Natural killer cell (primary cell): ENCODE measurements at places on chromosomes 12 and 14. TPM values are rescaled to one million over a fixed set of nuclear protein-coding genes. Genes with fewer than 3 reads are reported as not detected.

DNA sequence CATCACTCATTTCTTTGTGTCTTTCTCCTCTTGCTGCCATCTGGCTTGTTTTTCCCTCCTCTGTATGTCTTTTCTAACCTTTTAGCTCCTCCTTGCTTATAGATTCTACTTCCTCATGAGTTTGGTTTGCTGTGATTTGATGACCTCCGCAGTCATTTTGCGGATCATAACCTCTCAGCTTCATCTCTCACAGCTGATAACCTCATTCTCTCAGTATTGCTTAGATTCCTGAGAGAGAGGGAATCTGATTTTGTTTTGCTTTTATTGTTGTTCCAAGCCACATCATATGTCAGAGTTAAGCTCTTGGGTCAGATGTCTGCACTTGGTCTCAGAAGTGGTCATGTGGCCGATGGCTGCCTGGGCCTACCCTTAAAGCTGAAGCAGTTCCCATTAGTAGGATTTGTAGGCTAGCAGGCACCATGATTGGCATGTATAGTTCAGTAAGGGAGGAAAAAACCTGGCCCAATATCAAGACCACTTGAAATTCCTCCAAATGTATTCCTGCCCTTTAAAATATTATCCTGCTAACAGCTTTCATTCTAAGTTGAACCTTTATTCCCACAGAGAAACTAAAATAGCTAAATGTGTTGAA, 13.5 kb downstream of the ZNF664 start:
- DNase-seq: no peak

GRCh38 chr12:108641446-108642268, 8.0 kb upstream of the SELPLG start:
- DNase-seq: no peak

DNA sequence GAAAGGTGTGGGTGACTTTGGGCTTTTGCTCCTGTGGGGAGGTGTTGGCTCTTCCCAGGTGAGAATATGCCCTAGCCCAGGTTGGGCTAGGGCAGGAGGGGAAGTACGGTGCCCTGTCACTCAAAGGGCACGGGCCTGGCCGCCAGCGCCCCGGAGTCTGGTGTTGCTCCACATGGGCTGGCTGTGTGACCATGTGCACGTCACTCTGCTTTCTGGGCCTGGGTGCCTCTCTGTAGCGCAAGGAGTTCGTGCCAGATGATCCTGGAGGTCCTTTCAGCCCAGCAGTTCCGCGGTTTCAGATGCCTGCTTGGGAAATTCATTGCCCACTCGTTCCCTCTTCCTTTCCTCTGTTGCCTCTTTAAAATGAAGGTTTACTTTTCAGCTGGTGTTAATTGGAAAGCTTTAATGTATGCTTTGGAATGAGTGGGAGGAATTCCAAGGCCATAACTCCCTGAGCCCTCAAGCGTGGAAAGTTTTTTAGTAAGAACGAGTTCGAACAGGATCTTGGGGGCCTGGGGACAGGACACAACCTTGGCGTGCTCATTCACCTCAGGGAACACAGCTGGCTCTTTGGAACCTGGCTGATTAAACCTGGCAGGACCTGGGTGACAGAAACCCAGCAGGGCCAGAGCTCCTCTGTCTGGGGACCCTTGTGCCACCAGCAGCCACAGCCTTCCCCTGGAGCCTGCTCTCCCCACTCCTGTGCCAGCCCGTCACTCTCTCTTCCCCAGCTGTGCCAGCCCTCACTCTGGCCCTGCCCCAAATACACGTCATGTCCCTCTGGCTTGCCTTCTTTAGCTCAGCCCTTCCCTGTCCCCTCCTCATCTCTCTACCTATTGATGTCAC, 42.8 kb downstream of the TSPAN9 start:
- DNase-seq: no peak

- no peak for DNase-seq
Measured at GRCh38 chr14:50070840-50071548, 45.4 kb downstream of the VCPKMT start.

DNA sequence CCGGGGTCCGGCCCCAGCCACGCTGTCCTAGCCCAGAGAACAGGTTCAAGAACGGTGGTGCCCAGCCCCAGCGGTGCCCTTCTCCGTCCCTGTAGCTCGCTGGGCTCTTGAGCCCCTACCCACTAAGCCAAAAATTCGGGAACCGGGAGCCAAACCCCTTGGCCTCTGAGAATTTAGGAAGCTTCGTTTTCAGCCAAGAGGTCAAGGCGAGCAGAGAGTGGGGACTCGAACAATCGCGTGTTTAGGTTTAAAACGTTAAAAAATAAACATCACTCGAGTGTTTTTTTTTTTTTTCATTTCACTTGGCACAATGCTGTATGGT, 6.2 kb downstream of the SIX1 start:
- no peak for DNase-seq

DNA sequence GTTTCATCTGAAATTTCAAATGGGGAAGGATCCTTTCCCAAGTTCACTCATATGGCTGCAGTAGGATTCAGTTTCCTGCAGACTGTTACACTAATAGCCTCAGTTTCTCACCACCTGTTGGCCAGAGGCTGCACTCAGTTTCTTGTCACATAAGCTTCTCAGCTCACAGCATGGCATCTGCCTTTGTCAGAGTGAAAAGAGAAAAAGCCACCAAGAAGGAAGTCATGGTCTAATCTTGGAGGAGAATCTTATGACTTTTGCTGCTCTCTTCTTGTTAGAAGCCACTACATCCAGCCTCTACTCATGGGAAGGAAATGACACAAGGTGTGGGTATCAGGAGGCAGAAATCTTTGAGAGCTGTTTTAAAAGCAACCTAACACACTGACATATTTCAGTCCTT, 39.4 kb upstream of the BTG1 start:
- peak; percentile 70 for DNase-seq

DNA sequence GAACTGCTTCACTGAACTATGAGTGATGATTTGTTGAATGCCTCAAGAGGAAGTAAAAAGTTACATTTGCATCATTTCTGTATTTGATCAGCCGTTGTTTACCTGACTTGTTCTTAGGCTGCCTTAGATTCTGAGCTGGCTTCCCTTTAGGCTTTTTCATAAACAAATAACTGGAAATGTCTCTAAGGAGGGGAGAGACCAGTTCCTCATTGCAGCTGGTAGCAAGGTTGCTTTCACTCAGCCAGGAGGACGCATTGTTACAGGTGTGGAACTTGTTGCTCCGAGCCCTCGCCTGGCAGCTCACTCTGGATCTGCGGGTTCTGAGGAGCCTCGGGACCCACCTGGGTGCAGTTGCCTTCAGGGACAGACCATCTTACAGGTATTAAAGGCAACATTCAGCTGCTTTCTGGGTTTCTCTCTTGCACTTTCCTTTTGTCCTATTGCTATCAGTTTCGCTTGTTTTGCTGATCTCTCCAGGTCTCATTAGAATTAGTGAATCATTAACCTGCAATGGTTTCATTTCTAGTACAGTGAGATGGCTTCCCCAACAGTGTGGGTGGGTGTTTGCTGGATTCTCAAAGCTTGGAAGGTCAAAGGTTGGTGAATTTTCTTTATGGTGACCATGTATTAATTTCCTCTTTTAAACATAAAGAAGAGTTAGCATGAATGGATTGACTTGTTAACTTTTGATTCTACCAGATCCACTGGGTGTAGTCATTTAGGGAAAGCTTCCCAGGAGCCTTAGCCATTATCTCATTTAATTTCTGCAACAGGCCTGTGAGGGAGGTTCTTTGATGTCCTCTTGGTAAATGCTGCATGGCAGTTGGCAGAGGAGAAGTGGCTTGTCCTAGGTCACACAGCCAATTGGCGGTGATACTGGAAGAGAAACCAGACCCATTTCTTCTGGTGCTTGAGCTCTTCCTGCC, at the start of gene PLEKHG7:
Gene PLEKHG7, plus strand, starts transcription at position 236 of the 926 bp plus-strand sequence. CDS start 3,643 bp downstream, outside the sequence.
- no peak for DNase-seq

DNA sequence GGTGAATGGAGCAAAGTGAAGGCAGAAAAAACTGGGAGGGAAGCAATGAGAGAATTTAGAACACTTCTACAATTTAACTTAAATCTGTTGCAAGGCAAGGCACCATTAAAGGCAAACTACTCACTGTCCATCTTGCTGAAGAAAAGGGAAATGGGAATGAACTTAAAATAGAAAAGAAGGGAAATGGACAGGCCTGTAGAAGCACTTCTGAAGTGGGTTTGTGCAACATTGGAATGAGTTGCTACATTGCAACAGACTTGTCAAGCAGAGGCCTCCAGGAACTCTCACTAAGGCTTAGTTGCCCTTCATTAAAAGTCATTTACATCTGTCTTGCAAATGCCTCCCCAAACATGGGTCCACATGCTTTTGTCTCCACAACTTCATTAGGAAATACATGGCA, 13.7 kb upstream of the OR10AD1 start:
- no peak for DNase-seq

DNA sequence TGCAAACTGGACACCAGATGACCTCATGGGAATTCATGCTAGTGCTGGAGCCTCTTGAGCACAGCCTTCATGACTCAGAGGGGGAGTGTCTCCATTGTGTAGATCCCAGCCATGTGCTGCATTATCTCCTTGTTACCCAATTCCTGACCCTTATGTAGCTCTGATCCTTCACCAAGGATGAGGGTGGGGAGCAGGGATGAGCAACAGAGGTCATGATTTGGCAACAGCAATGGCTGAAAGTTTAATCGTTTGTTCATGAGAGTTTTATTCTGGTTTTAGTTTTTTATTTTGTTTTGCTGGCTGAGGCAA, 9.5 kb upstream of the BDKRB1 start:
- no peak for DNase-seq

DNA sequence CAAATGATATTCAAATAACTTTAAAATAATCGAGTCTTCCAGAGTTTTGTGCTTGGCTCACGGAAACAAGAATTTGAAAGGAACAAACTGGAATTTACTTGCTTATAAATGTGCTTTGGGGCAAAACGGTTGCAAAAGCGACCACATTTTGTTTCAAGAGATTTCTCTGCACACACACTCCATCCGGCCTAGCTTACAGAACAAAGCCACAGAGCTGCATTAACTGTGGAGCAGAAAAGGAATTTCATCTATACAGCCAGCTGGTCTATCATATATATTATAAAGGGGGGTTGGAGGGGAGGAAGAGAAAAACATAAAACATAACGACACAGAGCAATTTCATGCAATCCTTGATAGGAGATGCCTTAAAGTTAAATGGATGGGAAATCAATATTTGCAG, 153.0 kb downstream of the MYRFL start:
- DNase-seq: no peak

- DNase-seq: no peak
Measured at GRCh38 chr12:16437926-16438325, 90.5 kb downstream of the MGST1 start.

Gene GARIN6
- not detected for total RNA-seq

Gene SRRM4
- total RNA-seq: not detected

Gene LRR1
- total RNA-seq: 8.1 TPM

Gene SMIM41
- total RNA-seq: not detected
